CD4-positive, CD25-positive, alpha-beta regulatory T cell (primary cell): ENCODE measurements at places on chromosomes 13 and 19.

DNA sequence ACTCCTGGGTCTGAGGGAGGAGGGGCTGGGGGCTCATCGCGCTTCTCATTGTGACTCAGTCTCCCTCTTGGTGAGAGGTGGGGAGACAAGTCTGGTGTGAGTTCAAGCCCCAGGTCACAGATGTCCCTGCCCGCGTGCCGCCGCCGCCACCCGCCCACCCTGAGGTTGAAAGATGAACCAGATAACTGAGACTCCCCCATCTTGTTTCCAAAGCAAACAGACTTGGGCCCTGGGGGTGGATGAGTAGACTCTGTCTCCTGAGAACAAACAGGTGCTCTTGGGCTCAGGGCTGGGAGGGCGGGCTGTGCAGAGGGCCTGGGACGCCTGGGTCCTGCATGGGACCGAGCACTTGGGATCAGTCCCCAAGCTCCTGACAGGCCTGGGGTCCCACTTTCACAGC lies 567 bp downstream of the SBK2 start:
- H3K27ac ChIP-seq = no peak overlapping the region
- no peak for DNase-seq
- H3K4me1 ChIP-seq = no peaks in the 10 kb centered on the region
- no peaks in the 10 kb centered on the region for H3K27me3 ChIP-seq
- H3K36me3 ChIP-seq = no peaks in the 10 kb centered on the region

DNA sequence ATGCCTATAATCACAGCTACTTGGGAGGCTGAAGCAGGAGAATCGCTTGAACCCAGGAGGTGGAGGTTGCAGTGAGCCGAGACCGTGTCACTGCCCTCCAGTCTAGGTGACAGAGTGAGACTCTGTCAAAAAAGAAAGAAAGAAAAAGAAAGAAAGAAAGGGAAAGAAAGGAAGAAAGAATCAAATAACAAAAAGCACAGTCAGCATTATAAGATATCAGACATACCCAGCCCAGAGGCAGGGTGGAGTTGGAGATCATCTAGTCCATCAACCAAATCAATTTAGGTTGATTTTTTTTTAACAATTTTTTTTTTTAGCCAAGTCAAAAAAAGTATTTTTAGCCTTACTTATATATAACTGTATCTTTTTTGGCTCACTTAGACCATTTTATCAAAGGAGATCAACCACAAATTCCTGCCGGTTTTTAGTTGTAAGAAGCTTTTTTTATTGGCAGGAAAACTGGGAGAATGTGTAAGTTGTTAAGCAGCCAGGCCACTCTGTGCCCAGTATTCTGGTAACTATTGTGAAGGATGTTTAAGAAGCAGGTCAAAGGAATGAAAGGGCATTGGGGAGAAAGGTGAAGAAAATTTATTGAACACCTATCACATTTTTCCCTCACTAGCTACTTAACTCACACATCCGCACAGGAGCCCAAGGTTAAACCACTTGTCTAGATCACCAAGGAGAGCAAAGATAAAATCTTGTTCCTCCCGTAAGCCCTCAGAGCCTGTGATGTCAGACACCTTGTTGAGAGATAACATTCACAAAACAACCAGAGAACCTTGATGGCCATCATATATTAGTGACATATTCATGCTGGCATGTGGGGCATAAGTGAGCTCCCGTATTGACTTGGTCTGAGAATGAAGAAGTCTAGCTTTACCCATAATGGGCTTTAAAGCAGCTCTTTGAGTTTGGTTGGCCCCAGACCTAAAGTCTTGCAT lies 91.8 kb downstream of the COL4A2 start:
- no peaks in the 10 kb centered on the region for H3K4me1 ChIP-seq
- H3K4me3 ChIP-seq = no peak overlapping the region
- no peaks in the 10 kb centered on the region for H3K36me3 ChIP-seq
- no peak for DNase-seq

DNA sequence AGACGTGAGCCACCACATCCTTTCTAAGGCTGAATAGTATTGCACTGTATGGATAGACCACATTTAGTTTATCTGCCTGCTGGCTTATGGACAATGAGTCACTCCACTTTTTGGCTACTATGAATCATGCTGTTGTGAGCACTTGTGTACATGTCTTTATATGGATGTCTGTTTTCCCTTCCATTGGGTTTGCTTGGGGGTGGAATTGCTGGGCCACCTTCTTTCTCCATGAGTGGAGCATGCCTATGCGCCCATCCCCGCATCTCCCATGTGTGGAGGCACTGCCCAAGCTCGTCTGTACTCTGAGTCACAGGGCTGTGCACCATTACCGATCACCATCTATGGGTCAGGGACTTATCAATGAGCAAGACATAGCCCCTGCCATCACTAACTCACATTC lies 127.2 kb upstream of the GJB6 start:
- DNase-seq = no peak
- no peak overlapping the region for H3K4me3 ChIP-seq
- no peak overlapping the region for H3K27ac ChIP-seq
- no peaks in the 10 kb centered on the region for H3K36me3 ChIP-seq
- peaks cover 2% of the 10 kb centered on the region for H3K27me3 ChIP-seq

DNA sequence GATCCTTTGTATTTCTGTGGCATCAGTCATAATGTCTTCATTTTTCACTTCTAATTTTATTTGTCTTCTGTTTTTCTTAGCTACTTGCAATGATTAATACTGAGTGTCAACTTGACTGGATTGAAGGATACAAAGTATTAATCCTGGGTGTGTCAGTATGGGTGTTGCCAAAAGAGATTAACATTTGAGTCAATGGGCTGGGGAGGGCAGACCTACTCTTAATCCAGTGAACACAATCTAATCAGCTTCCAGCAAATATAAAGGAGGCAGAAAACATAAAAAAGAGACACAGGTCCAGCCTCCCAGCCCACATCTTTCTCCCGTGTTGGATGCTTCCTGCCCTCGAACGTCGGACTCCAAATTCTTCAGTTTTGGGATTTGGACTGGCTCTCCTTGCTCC lies 640.9 kb upstream of the MIR17HG start:
- no peak for DNase-seq
- no peaks in the 10 kb centered on the region for H3K4me1 ChIP-seq
- no peak overlapping the region for H3K4me3 ChIP-seq
- no peak overlapping the region for H3K27ac ChIP-seq
- no peaks in the 10 kb centered on the region for H3K36me3 ChIP-seq
- H3K27me3 ChIP-seq = no peaks in the 10 kb centered on the region

DNA sequence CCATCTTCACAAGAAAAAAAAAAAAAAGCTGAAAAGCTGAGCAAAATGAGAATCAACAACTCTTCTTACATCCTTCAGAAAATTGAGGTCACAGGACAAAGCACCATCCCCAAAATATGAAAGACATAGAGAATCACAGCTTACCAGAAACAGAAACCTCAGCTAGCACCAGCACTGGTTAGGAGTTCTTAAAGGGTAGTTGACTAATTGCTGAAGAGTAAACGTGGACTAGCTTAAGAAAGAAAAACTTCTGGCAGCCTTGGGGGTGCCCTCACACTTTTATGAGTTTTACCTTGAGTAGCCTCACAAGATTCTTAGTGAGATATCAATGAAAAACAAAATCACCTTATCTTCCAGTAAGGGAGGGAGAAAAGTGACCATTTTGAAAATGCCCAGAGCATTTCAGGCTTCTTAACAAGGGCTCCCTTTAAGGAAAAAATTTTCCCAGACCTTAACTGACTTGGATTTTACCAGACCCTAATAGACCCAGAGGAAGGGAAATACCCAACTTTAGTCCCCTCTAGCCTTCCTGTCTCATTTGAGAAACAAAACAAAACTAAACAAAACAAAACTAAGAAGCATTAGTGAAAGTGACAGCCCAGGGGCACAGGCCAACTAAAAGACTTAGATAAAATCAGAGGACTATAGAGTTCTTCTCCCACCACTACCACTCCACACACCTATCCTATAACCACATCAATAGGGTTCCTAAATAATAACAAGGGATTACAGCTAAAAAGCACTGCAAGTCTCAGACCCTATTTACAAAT lies 888.6 kb downstream of the DIAPH3 start:
- peaks cover 3% of the 10 kb centered on the region for H3K27me3 ChIP-seq
- H3K4me3 ChIP-seq = no peak overlapping the region
- H3K27ac ChIP-seq = no peak overlapping the region
- no peaks in the 10 kb centered on the region for H3K4me1 ChIP-seq
- H3K36me3 ChIP-seq = no peaks in the 10 kb centered on the region
- no peak for DNase-seq

GRCh38 chr13:91464336-91464735 lies 65.9 kb downstream of the GPC5 start:
- no peak for DNase-seq
- H3K27ac ChIP-seq = no peak overlapping the region

- no peak for DNase-seq
- H3K36me3 ChIP-seq = no peaks in the 10 kb centered on the region
- H3K4me1 ChIP-seq = no peaks in the 10 kb centered on the region
- no peak overlapping the region for H3K4me3 ChIP-seq
These were observed 50.3 kb upstream of the ANKRD10 start for GRCh38 chr13:110965038-110965754.

DNA sequence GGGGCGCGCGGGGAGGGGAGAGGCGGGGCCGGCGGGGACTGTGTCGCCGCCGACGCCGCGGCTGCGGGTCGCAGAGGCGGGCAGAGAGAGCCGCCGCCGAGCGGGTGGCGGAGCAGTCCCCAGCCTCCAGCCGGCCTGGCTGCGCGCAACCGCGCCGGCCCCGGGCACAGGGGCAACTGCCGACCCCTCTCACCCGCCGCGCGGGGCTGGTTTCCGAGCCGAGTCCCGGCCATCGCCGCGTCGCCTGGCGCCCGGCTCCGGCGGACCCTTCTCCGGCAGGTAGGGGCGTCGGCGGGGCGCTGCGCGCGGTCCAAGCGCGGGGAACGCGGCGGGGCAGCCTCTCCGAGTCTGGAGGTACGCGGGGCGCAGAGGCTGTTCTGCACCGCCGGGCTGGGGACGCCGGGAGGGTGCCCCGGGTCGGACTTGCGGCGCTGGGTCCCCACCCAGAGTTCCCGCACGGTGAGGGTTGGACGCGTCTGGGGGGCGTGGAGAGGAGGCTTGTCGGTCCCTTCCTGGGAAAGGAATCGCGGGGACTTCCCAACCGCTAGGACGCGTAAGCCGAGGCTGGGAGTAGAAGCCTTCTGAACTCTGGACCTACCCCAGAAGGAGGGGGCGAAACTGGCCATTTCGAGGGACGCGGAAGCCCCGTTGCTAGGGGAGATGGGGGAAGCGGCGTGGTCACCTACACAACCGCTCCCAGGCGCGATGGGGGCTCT lies 133.6 kb upstream of the MYO16 start:
- peaks cover 10% of the 10 kb centered on the region for H3K4me1 ChIP-seq
- H3K36me3 ChIP-seq = no peaks in the 10 kb centered on the region
- peaks cover 15% of the 10 kb centered on the region for H3K27me3 ChIP-seq
- H3K27ac ChIP-seq = no peak overlapping the region

- no peak overlapping the region for H3K27ac ChIP-seq
- H3K4me1 ChIP-seq = peaks cover 24% of the 10 kb centered on the region
- DNase-seq = no peak
- no peak overlapping the region for H3K4me3 ChIP-seq
These were observed 4.7 kb downstream of the STXBP2 start for GRCh38 chr19:7641290-7642276.

GRCh38 chr19:39125554-39126311 lies at the start of gene PAK4:
TSS of gene PAK4 (plus strand) at chr19:39125786. CDS start at chr19:39169554, 43,768 bp downstream.
- peak within 1 kb of the TSS; percentile 92 for H3K27ac ChIP-seq
- DNase-seq = peak; percentile 94

GRCh38 chr13:31674051-31674450 lies 65.3 kb upstream of the RXFP2 start:
- no peak for DNase-seq
- H3K4me1 ChIP-seq = no peaks in the 10 kb centered on the region
- H3K36me3 ChIP-seq = no peaks in the 10 kb centered on the region

DNA sequence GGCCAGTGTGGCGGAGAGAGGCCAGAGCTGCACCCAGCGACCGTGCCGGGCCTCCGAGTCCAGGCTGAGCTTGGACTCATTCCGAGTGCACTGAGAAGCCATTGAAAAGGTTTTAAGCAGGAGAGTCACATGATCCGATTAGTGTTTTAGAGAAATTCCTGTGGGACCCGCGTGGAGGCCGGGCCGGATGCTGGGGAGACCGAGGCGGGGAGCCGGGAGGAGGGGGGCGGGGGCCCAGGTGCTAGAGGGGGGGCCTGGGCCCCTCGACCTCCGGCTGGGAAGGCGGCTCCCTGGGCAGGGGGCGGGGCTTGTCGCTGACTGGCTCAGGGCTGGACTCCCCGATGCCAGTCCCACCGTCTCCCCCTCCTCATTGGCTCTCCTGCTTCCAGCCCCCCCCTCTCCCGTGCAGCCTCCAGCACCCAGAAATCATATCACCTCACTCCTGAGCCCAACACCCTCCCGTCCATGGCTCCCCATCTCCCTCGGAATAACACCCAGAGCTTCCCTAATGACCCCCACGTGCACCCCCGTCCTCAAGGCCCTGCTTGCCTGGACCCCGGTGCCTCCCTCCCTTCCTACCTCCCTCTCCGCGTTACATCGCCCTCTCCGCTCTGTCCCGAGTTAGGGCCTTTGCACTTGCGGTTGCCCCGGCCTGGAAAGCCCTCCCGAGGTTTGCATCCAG lies 5.2 kb upstream of the ZNF579 start:
- no peak for DNase-seq
- H3K27me3 ChIP-seq = no peaks in the 10 kb centered on the region
- H3K4me1 ChIP-seq = peaks cover 32% of the 10 kb centered on the region
- H3K27ac ChIP-seq = no peak overlapping the region
- no peak overlapping the region for H3K4me3 ChIP-seq

- no peak overlapping the region for H3K27ac ChIP-seq
- H3K27me3 ChIP-seq = no peaks in the 10 kb centered on the region
- H3K36me3 ChIP-seq = no peaks in the 10 kb centered on the region
- H3K4me3 ChIP-seq = no peak overlapping the region
These were observed 122.9 kb downstream of the MIPEP start for GRCh38 chr13:23766283-23766682.

- DNase-seq = no peak
- H3K4me3 ChIP-seq = no peak overlapping the region
- H3K36me3 ChIP-seq = peaks cover 96% of the 10 kb centered on the region
- H3K4me1 ChIP-seq = no peaks in the 10 kb centered on the region
- H3K27ac ChIP-seq = no peak overlapping the region
These were observed 8.9 kb downstream of the HNRNPUL1 start for GRCh38 chr19:41273076-41273475.

DNA sequence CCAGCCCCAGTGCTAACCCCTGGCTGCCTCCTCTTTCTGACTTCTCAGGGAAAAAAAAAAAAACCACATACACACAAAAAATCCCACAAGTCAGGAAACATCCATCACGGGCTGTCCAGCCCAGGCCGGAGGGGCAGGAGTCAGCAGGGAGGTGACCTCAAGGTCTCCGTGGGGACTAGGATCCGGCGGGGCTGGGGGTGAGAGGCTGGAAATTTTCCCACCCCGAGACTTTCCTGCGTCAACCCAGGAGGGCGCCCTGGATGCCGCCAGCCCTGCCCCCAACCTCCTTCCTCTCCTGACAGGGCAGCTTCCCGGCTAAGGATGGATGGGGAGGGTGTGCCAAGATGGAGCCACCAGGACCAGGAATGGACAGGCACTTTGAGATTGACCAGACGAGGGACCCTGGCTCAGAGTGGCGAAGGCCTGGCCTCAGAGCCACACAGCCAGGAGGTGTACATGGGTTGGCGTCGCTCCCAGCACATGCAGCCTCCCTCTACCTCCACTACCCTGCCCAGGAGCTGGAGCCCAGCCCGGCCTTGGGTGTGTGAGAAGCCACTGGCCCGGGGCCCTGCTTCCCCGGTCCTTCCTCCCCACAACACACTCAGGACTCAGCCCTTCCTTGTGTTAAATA lies 33.3 kb downstream of the BLOC1S3 start:
- no peak for DNase-seq
- H3K27me3 ChIP-seq = peaks cover 2% of the 10 kb centered on the region
- H3K4me3 ChIP-seq = no peak overlapping the region
- H3K27ac ChIP-seq = no peak overlapping the region

GRCh38 chr13:30354493-30355383 lies 47.4 kb upstream of the KATNAL1 start:
- no peak overlapping the region for H3K27ac ChIP-seq
- no peaks in the 10 kb centered on the region for H3K4me1 ChIP-seq
- no peaks in the 10 kb centered on the region for H3K27me3 ChIP-seq
